NCI-H187 treated with DMSO at 0.1 percent for 48 hours (cell line): ENCODE measurements at places on chromosomes 12 and 14.

DNA sequence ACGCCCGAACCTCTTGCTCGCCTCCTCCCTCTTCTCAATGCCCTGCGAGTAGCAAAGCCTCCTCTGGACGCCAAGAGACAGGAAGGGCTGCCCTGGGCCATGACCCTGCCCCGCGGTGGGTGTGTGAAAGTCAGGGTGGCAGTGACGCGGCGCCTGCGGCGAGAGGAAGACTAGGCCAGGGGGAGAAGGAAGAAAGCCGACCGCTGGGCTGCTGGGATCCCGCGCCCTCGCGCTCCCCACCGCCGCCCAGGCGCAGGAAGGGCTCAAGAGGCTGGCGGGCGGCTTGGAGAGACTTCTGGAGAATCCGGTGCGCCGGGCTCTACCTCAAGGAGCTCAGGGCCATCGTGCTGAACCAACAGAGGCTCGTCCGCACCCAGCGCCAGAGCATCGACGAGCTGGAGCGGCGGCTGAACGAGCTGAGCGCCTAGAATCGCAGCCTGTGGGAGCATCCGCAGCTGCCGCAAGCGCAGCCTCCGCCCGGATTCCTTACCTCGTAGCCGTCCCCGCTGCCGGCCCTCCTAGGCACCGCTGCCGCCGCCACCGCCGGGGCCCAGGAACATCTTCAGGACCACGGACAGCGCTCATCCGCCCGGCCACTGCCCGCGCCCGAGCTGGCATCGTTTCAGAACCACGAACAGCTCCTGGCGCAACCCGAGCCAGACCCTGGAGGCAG is 105.0 kb upstream of the PRB2 start:
- no peak for DNase-seq

GRCh38 chr14:79781882-79782281 is 429.4 kb downstream of the DIO2 start:
- DNase-seq, result no peak

DNA sequence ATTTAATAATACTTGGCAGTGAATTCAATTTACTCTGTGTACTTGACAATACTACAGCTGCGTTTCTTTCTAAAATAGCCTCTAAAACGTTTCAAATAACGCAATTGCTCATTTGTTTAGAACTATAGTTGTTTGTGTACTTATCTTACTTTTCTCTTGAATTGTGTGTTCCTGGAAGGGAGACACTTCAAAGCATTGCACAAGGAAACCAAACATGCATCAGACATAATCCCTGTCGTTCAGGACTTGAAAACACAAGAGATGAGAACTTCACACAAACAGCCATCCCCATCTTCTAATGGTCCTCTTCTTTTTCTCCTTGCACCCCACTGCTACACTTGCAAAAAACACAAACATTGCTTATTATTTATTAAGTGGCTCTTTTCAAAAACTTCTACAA is 38.5 kb downstream of the PTGER2 start:
- DNase-seq, result no peak

- no peak for DNase-seq
These were observed 180.9 kb downstream of the AEBP2 start for GRCh38 chr12:19620222-19620621.

- no peak for DNase-seq
These were observed 33.7 kb downstream of the CKB start for GRCh38 chr14:103488960-103489359.

- DNase-seq, result no peak
These were observed 338.1 kb downstream of the SOX5 start for GRCh38 chr12:23611320-23611719.

- DNase-seq, result no peak
These were observed 5.9 kb downstream of the C12orf71 start for GRCh38 chr12:27076468-27076867.

DNA sequence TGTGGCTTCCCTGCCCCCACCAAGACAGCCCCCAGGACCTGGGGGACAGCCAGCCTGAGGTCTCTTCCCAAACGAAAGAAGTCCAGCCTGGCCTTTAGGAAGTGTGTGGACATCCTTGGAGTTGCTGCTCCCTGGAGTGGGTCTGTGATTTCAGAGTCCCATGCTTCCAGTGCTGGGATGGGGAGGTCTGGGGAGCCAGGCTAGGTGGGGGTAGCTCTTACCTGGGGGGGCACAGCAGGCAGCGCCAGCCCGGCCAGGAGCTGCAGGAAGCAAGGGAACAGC is 509 bp downstream of the PGF start:
- no peak for DNase-seq

DNA sequence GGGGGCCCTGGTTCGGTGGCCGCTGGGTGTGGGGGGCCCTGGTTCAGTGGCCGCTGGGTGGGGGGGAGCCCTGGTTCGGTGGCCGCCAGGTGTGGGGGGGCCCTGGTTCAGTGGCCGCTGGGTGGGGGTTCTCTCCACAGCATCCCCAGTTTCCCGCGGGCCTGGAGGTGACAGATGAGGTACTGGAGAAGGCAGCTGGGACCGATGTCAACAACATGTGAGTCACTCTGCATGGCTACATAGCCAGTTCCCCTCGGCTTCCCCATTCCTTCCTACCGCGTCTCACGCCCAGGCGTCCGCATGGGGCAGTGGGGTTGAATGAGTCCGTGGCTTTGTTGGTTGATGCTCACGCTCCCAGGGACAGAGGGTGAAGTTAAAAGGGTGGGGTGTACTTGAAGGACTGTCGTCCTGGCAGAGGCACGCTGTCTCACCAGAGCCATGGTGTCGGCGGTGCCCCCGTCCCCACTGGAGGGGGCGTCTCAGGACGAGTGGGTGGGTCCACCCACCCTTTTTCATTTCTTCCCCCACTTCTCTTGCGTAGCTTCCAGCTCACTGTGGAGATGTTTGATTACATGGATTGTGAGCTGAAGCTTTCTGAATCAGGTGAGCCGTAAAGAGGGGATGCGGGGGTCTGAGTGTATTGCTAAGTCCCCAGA is 15.6 kb downstream of the HIP1R start:
- no peak for DNase-seq

- DNase-seq, result no peak
These were observed 28.9 kb upstream of the LTA4H start for GRCh38 chr12:96064271-96064670.

DNA sequence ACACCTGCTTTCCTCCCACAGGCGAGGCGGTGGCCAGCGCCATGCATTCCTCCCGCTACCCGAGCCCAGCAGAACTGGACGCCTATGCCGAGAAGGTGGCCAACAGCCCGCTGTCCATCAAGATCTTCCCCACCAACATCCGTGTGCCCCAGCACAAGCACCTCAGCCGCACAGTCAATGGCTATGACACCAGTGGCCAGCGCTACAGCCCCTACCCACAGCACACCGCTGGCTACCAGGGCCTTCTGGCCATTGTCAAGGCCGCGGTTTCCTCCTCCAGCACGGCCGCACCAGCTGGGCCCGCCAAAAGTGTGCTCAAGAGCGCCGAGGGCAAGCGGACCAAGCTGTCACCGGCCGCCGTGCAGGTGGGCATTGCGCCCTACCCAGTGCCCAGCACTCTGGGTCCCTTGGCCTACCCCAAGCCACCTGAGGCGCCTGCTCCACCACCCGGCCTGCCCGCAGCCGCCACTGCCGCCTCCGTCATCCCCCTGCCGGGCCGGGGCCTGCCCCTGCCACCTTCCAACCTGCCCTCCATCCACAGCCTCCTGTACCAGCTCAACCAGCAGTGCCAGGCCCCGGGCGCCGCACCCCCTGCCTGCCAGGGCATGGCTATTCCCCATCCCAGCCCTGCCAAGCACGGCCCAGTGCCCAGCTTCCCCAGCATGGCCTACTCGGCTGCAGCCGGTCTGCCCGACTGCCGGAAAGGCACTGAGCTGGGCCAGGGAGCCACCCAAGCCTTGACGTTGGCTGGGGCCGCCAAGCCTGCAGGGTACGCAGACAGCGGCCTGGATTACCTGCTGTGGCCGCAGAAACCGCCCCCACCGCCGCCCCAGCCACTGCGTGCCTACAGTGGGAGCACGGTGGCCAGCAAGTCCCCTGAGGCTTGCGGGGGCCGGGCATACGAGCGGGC is 54.6 kb downstream of the FAM222A start:
- DNase-seq, result no peak

DNA sequence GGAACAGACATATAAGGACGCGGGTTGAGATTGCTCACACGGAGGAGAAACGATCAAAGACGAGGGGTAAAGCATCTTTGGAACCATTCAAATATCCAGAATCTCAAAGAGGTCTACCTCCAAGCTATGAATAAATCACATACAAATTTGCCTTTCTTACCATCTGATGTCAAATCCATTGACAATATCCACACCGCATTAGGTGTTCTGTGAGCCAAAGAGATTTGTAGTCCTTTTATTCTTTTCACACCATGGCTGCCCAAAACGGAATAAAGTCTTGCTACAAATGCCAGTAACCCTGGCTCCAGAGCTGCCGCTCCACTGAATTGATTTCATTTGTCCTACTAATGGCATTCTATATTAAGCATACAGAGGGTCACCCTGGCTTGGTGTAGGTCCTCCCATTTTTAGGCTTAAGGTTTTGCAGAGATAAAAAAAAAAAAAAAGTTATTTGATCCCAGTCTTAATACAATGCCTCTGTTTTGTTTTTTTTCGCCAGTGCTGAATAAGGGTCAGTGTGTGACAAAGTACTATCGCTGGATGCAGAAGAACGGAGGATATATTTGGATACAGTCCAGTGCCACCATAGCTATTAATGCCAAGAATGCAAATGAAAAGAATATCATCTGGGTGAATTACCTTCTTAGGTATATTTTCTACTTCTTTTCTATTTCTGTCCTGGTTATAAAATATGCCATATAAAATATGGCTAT is 157.3 kb downstream of the EGLN3 start:
- no peak for DNase-seq

DNA sequence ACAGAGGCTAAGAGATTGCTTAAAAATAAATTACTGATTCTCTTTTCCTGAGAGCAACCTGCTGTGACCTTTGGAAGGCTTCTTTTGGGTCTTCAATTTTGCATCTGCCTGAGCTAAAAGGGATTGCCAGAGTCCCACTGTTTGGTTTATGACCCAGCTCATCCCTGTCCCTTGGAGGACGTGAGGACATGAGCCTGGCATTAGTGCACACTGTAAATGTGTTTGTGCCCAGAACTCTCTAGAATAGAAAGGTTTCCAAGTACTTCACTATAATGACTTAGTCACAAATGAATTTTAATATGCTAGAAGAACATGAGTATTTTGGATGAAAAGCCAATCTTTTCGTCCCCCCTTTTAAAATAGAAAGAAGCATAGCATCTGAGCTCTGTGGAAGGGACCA is 47.1 kb upstream of the CDKN3 start:
- DNase-seq, result no peak

- DNase-seq, result no peak
These were observed 51.5 kb downstream of the DCAF5 start for GRCh38 chr14:69101331-69101826.

DNA sequence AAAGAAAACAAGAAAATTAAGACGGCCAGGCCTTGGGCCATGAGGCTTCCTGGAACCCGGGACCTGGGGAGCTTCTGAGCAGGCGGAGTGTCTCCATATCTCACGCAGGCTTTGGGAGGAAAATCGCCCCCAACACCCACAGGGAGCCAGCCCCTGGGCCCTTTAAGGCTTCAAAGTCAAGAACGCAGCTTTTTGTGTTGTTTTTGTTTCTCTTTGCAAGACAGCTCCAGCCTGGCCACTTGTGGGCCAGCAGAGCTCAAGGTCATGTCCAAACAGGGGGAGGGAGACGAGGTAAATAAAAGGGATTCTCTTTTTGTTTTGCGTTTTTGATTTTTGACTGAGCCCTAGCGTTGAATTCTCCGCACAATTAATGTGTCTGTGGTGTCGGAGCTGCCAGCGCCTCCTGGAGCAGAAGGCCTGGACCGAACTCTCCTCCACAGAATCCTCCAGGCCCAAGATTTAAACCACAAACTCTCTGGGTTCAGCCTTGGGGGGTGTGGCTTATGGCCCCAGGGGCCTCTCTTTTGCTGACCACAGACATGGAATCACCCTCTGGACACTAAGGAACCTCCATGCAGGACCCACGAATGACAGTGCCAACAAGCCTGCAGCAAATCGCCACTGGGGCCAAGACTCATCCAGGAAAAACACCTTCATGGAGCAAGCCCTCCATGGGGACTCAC is 8.2 kb downstream of the SCARB1 start:
- no peak for DNase-seq

DNA sequence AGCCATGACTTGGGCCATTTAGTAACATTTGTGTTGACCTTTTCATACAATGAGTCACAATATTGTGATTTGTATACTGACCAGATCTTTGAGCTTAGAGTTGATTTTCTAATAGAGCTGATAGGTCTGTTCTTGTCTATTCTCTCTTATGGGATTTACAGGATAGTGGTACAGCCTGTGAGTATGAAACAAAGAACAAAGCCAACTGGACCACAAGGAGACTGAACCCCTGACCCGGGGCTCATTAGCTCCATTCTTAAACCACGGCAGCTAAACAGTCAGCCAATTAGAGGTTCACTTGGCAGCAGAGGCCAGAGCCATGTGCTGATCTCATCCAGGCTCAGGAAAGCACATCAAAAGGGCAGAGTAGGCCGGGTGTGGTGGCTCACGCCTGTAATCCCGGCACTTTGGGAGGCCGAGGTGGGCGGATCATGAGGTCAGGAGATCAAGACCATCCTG is 59.1 kb upstream of the GNPNAT1 start:
- DNase-seq, result no peak

GRCh38 chr12:83471341-83471740 is 784.6 kb downstream of the TMTC2 start:
- no peak for DNase-seq

- DNase-seq, result no peak
These were observed 67.9 kb upstream of the BEGAIN start for GRCh38 chr14:100654814-100655740.

DNA sequence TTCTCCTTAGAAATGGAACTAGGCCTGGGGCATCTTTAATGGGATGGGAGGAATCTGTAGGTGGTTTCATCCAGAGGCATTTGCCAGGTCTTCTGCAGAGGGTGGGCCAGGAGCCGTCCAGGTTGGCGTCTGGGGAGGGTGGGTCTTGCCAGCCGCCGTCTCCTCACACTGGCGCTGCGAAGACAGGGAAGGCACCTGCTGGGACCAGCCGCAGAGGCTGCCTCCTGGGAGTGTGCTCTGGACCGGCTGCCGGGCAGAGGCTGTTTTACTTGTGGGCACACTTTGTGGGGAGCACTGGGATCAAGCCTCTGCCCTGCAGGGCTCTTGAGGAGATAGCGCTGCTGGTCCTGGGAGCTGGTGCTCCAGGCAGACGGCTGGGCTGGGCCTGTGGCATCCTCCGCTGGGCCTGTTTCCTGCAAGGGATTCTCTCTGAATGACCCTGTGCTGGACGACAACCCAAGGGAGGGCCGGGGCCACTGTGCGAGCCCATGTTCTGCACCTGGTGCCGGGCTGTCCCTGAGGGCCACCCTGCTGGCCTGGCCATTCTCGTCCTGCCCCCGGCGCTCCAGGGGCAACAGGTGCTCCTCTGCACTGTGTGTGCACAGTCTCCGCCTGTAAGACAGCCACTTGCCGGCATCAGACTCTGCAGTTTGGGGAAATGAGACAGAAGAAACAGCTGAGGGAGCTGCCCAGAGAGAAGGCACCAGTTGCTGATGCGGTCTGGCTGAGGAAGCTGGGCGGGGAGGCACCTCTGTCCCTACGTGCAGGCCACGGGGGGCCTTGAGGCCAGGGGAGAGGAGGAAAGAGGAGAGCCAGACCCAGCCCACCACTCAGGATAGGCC is 10.0 kb upstream of the TEX22 start:
- DNase-seq, result no peak
